NCI-H1105 treated with DMSO at 0.1 percent for 48 hours (cell line): ENCODE measurements at places on chromosomes 1 and 21.

GRCh38 chr1:42931911-42932422, 26.7 kb downstream of the SLC2A1 start:
- no peak for DNase-seq

DNA sequence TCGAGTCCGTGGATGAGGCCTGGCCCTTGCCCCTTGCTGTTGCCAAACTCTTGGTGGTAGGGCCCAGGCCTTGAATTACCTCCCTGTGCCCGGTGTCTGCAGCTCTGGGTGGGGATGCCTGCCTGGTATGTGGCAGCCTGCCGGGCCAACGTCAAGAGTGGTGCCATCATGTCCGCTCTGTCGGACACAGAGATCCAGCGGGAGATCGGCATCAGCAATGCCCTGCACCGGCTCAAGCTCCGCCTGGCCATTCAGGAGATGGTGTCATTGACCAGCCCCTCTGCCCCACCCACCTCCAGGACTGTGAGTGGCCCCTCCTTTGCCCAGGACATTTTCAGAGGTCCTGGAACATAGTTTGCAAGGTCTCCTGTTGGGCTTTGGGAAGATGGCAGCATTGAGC, 25.7 kb downstream of the MYOG start:
- DNase-seq: no peak

DNA sequence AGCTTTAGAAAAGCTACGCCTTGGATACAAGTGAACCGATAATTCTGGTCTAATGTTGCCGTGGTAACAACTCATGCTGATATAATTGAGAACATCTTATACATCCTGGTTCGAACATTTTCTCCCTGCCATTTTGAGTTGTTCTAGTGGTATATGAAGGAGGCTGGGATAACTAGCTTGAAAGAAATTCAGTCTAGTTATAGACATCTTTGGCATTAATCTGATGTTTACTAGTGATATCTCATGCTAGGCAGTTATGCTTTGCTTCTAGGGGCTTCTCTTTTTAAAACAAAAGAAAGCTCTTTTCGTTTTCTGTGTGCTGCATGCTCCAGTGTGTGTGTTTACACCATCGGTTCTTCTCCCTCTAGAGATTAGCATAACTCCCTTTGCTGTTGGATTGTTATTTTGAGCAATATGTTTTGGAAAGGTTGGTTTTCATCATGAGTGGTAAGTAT, 20.5 kb downstream of the PRKACB start:
- peak; percentile 63 for DNase-seq

DNA sequence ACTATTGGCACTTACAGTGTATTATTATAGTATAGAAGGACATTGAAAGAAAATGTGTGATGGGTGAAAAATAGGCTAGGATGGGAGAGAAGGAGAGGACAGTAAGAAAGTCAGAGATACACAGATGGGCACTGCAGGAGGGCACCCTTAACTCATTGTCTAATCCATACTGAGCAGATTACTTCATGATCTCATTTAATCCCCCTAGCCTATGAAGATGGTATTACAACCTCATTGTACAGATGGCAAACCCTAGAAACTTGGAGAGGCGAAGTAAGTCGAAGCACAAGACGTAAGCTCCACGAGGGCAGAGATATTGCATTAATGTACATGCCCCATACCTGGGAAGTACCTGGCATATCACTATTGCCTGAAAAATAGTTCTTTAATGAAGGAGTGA, 346.9 kb upstream of the DAB1 start:
- peak; percentile 5 for DNase-seq

- no peak for DNase-seq
These were observed 2.2 kb downstream of the TBX15 start for GRCh38 chr1:118985640-118986554.

DNA sequence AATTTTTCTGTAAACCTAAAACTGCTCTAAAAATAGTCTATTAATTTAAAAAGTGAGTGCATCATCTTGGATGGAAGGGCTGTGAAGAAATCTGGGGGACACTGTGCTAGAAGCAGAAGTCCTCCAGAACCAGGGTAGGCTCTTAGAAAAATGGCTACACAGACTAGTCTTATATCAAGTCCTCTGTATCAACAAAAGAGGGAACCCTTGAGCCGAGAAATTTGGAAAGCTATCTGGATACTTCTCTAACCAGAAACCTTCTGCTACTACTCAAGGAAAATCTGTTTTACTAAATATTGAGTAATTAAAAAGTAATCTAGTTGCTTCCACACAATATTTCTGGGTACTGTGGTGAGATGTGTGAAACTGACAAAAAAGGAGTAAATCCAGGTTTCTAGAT, 92.1 kb downstream of the WDR3 start:
- DNase-seq: no peak

GRCh38 chr1:214281720-214282629, 1.0 kb downstream of the SMYD2 start:
- peak; percentile 60 for DNase-seq

DNA sequence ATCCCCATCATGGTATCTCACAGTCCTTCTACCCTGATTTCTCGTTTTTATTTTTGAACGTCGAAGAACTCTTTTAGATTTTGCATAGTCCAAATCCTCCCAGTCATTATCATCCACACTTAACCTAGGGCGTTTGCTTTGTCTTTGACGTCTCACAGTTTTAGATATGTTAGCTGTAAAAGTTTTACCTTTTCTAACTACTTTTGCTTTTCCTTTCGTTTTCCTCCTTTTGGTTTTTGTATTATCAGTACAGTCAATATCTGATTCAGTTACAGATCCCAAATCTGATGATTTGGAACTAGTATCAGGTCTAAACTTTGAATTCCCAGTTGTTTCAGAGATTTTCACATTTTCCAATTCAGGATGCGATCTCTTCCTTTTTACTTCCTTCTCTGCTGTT, 13.1 kb upstream of the PSMG1 start:
- no peak for DNase-seq

GRCh38 chr1:65457868-65458267, 37.4 kb downstream of the LEPR start:
- no peak for DNase-seq

DNA sequence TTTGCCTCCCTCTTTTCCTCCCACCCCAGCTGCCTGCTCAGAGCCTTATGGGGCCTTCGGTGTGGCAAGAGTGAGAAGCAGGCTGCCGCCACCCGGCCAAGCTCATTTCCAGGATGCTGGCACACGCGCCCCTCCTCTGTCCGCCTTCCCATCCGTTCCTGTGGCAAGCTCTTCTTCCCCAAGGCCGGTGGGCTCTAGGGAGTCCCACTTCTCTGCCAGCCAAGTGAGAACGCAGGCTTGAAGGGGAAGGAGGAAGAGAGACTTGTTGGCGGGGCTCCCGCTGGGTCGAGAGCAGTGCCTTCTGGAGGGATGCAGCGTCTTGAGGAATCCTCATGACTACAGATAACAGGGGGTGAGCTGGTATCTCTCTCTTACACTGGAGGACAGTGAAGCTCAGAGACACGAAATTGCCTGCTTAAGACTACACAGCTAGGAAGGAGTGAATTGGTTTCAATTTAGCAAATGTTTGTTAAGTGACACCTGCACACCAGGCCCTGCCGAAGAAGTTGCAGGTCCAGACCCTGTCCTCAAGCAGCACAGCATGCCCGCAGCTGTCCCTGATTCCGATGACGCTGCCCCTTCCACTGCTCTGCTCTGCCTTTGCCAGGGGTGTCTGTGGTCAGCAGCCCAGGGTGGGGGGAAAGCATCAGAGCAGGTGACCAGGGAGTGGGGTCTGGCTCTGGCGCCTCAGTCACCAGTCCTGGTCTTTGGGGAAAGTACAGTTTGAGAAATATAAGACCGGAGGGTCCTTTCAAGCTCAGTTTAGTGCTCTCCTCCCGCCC, 40.1 kb upstream of the FOXO6 start:
- no peak for DNase-seq
